ENCODE measurements at places on chromosomes 5 and 9. TPM values are rescaled to one million over a fixed set of nuclear protein-coding genes. Genes with fewer than 3 reads are reported as not detected.

Gene FOXD4L3
- total RNA-seq: not detected

Gene OR1J2
- total RNA-seq: not detected

Gene CDX1
- 0.18 TPM for total RNA-seq

Gene COL5A1
- total RNA-seq: 21.1 TPM

Gene SLC12A7
- total RNA-seq: 3.3 TPM

Gene KIF2A
- 80.8 TPM for total RNA-seq

Gene FSTL4
- total RNA-seq: 0.18 TPM

Gene STK10
- total RNA-seq: 16.4 TPM

- peak overlapping the region; percentile 39 for H3K4me3 ChIP-seq
- peak overlapping the region; percentile 70 for H3K27ac ChIP-seq
- no peaks in the 10 kb centered on the region for H3K36me3 ChIP-seq
- DNase-seq: peak; percentile 58
Observed at GRCh38 chr5:149959406-149960236, 937 bp upstream of the SLC26A2 start.

- H3K27me3 ChIP-seq: peaks cover 6% of the 10 kb centered on the region
- no peak overlapping the region for H3K4me3 ChIP-seq
- H3K36me3 ChIP-seq: no peaks in the 10 kb centered on the region
- H3K27ac ChIP-seq: no peak overlapping the region
- DNase-seq: peak; percentile 6
- H3K4me1 ChIP-seq: no peaks in the 10 kb centered on the region
Observed at GRCh38 chr5:58922461-58923171, 339.7 kb downstream of the RAB3C start.

DNA sequence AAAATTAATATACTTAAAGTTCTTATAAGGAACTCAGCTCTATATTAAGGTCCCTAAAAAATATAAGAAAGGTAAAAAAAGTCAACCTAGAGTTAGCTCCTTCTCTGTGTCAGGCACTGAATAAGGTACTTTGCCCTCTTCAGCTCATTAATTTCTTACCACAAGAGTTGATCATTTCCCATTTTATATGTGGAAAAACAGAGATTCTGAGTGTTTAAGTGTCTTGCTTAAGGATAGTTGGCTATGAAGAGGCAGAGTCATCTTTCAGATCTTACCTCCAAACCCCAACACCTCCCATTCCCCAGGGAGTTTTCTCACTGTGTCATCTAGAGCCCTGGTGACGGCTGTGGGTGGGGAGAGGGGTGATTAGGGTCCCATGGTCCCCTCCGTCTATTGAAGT lies 40.6 kb downstream of the INSYN2B start:
- no peak overlapping the region for H3K27ac ChIP-seq
- H3K36me3 ChIP-seq: no peaks in the 10 kb centered on the region
- H3K4me1 ChIP-seq: peaks cover 7% of the 10 kb centered on the region
- no peak overlapping the region for H3K4me3 ChIP-seq
- no peak for DNase-seq

DNA sequence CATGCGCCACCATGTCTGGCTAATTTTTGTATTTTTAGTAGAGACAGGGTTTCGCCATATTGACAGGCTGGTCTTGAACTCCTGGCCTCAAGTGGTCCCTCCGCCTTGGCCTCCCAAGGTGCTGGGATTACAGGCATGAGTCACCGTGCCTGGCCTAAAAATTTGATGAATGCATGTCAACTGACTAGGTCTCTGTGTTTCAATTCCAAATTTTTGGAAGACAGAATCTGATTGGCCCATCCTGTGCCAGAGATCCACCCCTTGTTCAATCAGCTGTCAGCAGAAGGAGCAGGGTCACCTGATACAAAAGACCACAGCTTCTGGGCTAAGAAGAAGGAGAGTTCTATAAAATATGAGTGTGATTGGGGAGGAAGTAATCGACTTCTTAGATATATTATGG lies 43.5 kb upstream of the COL15A1 start:
- peak overlapping the region; percentile 89 for H3K27ac ChIP-seq
- H3K4me3 ChIP-seq: no peak overlapping the region
- H3K36me3 ChIP-seq: no peaks in the 10 kb centered on the region
- peaks cover 9% of the 10 kb centered on the region for H3K4me1 ChIP-seq
- H3K27me3 ChIP-seq: no peaks in the 10 kb centered on the region

- no peak overlapping the region for H3K27ac ChIP-seq
- DNase-seq: peak; percentile 1
- no peaks in the 10 kb centered on the region for H3K36me3 ChIP-seq
- no peaks in the 10 kb centered on the region for H3K27me3 ChIP-seq
- H3K4me1 ChIP-seq: no peaks in the 10 kb centered on the region
- no peak overlapping the region for H3K4me3 ChIP-seq
Observed at GRCh38 chr5:104344809-104345208, 782.2 kb upstream of the NUDT12 start.

DNA sequence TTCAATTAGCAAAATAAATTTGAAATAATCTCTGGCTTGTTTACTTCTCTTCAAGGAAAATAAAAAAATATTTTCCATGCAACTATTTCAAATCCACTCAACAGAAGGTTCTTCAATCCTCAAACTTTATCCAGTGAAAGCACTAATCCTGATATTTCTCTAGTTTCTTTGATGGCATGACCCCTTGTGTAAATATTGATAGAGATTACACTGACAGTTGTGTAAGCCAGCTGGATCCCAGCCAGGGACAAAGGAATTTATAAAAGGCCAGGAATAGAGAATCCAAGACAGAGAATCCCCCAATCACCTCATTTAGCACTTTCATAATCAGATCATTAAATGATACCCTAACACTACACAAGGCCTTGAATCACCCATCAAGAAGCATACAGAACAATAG lies 135.2 kb downstream of the GNA14 start:
- H3K36me3 ChIP-seq: no peaks in the 10 kb centered on the region
- no peak for DNase-seq
- H3K4me1 ChIP-seq: no peaks in the 10 kb centered on the region
- H3K4me3 ChIP-seq: no peak overlapping the region
- no peaks in the 10 kb centered on the region for H3K27me3 ChIP-seq
- H3K27ac ChIP-seq: no peak overlapping the region

DNA sequence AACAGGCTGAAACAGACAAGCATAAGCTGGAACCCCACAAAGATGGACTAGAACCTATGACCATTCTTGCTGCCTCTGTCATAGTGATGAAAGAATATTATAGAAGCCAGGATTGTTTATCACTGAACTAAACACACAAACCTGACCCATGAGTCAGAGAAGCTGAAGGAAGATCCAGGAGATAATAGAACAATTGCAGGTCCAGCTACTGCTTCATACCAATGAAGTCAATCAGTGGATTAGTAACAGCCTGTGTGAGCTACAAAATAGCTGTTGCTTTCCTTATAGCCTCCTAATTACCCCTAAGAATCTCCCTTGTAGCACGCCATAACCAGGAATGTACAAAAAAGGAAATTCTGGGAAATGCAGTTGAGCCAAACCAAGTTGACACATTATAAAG lies 459.9 kb upstream of the ZNF462 start:
- DNase-seq: no peak
- no peaks in the 10 kb centered on the region for H3K27me3 ChIP-seq
- H3K36me3 ChIP-seq: no peaks in the 10 kb centered on the region

- H3K27me3 ChIP-seq: no peaks in the 10 kb centered on the region
- no peaks in the 10 kb centered on the region for H3K4me1 ChIP-seq
- no peak for DNase-seq
- H3K27ac ChIP-seq: no peak overlapping the region
- no peaks in the 10 kb centered on the region for H3K36me3 ChIP-seq
Observed at GRCh38 chr5:88490874-88491273, 222.2 kb upstream of the TMEM161B start.

- H3K27ac ChIP-seq: no peak overlapping the region
- peaks cover 5% of the 10 kb centered on the region for H3K4me1 ChIP-seq
- no peak for DNase-seq
- no peaks in the 10 kb centered on the region for H3K27me3 ChIP-seq
- no peaks in the 10 kb centered on the region for H3K36me3 ChIP-seq
- H3K4me3 ChIP-seq: no peak overlapping the region
Observed at GRCh38 chr5:174608631-174609097, 115.7 kb upstream of the MSX2 start.

GRCh38 chr9:81266674-81267073 lies 422.7 kb downstream of the TLE1 start:
- H3K27ac ChIP-seq: no peak overlapping the region
- peaks cover 2% of the 10 kb centered on the region for H3K27me3 ChIP-seq
- DNase-seq: peak; percentile 78
- H3K36me3 ChIP-seq: no peaks in the 10 kb centered on the region
- H3K4me3 ChIP-seq: no peak overlapping the region

DNA sequence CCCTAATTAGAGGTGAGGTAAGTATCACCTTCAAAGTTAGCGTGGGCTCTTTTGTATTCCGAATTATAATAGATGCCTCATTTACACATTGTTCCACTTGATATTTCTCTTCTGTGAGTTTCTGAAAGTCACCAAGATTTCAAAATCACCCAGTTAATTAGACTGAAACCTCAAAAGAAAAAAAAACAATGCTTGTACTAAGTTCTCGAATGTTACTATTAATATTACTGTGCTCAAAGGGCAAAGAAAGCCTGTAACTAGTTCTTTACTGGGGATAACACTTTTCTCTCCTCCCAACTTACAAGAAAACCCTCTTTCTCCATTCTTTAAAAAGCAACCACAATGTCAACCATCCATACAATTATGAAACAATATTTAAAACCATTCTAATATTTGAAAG lies 98.5 kb downstream of the STRBP start:
- no peak overlapping the region for H3K27ac ChIP-seq
- H3K27me3 ChIP-seq: no peaks in the 10 kb centered on the region
- no peak for DNase-seq
- no peaks in the 10 kb centered on the region for H3K4me1 ChIP-seq
- no peaks in the 10 kb centered on the region for H3K36me3 ChIP-seq

Measured in IMR-90 (cell line).